Stimulated activated CD4-positive, alpha-beta T cell treated with anti-CD3 and anti-CD28 coated beads, Interleukin-15, amount 100 ng/mL, for 1 hour (primary cell): ENCODE measurements at places on chromosomes 7 and 10.

- no peak for DNase-seq
Measured at GRCh38 chr7:128884561-128885369, 22.1 kb downstream of the ATP6V1F start.

GRCh38 chr7:77734659-77735421 lies 38.6 kb downstream of the RSBN1L start:
- DNase-seq = no peak

GRCh38 chr7:145151676-145152075 lies 315.8 kb upstream of the TPK1 start:
- no peak for DNase-seq

GRCh38 chr7:39816462-39817060 lies 133.5 kb upstream of the CDK13 start:
- DNase-seq = no peak

- no peak for DNase-seq
Measured at GRCh38 chr7:140597428-140597949, 43.1 kb downstream of the DENND2A start.

DNA sequence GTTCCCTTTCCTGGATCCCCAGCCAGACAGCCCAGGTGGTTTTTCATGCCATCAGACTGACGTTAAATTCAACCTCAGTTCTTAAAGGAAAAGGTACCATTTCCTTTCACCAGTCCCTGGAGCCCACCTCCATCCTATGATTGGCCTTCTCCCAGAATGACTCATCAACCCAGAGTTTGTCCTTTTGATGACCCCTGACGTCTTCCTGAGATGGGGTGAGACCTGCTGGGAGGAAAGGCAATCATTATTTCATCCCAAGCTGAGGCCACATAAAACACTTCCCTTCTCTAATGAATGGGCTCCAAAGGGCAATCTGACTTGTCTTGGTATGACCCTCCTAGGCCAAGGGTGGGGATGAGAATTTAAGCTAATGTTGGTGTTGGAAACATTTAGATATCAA lies 750.7 kb downstream of the SUGCT start:
- no peak for DNase-seq

- DNase-seq = no peak
Measured at GRCh38 chr7:47439181-47439667, 142.7 kb downstream of the TNS3 start.

GRCh38 chr10:49830016-49830415 lies 67.9 kb upstream of the OGDHL start:
- no peak for DNase-seq

DNA sequence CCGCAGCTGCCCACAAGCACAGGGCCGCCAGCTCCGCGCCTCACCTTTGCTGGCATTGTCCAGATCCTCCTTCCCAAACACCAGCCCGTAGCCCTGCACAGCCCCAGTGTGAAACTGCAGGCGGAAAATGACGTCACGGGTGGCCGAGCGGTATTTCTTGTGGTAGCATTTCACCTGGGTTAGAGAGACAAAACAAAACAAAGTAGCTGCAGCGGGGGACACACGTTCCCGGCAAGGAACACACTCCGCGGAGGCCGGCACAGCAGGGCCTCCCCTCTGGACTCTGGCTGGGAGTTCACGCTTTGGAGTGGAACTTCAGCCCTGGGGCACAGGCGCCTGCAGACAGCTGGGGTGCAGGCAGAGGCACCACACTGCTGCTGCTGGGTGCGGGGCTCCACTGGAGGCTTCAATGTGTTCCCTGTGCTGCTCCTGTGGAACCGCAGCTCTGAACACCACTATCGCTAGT lies 181.1 kb downstream of the TNS3 start:
- no peak for DNase-seq

- no peak for DNase-seq
Measured at GRCh38 chr10:58817201-58817846, 304.7 kb downstream of the BICC1 start.

- DNase-seq = no peak
Measured at GRCh38 chr7:11478882-11479281, 353.1 kb downstream of the THSD7A start.

GRCh38 chr10:79132681-79133381 lies 64.1 kb downstream of the ZMIZ1 start:
- DNase-seq = no peak

- no peak for DNase-seq
Measured at GRCh38 chr10:68280758-68281157, 48.8 kb upstream of the ATOH7 start.

DNA sequence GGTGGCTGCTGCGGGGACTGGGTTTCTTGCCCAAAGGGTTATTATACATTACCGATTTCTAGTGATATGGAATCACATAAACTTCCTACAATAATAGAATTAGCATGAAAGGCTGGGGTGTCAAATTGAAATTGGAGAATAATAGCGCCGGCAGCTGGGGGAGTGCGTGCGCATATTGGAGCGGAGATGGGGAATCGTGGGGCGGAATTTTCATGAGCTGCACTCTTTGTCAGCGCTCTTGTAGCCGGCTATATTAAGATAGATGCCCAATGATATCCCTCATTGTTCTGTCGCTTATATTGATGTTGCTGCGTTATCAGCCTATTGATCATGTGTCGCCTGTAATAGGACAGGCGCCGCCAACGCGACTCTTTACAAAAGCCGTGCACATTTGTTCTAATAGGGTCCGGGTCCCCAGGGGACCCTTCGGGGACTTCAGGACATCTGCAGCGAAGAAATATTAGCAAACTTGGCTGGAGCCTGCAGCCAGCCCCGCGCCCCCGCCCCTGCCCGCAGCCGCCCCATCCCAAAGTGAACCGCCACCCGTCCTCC lies 5.1 kb downstream of the UNCX start:
- no peak for DNase-seq
